ENCODE measurements at places on chromosomes 5 and 9.

DNA sequence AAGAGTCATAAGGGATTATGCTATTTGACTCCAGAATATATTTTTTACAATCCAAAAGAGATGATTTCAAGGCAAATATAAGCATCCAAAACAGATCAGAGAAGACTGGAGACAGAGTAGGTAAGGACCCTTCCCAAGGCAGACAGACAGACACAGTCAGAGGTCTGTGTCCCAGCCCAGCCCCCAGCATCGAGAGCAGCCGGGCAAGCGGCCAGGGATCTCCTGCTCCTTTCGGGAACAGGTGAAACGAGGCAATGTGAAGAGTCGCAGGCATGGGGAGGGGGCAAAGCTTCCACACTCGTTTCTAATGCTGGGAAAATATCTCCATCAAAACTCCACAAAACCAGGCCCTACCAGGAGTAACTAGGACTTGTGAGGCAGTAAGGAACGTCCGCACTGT, 5.8 kb downstream of the PAEP start:
- DNase-seq = no peak

- no peak for DNase-seq
Measured at GRCh38 chr5:73625944-73626811, at the start of gene ARHGEF28. Gene ARHGEF28 (plus strand): TSS chr5:73626196. CDS start chr5:73684852, 58,656 bp downstream.

DNA sequence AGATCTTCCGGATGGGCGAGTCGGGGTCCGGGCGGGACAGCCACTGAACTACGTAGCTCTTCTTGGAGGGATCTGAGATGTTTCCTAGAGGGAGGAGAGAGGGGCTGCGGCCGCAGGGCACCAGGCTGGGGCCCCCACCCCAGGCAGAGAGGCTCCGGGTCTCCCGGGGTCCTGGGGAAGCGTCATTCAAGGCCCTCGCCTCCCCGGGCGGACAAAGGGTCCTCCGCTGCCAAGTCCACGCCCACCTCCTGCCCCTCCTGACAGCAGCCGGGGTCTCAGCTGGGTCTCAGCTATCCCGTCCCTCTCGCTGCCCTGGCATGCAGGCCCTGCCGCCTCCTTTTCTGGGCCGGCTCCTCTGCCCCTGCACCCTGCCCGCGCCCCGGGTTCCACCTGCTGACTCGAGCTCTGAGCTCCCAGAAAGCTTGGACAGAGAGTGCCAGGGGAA, 61.5 kb downstream of the ZNF354C start:
- DNase-seq = no peak

DNA sequence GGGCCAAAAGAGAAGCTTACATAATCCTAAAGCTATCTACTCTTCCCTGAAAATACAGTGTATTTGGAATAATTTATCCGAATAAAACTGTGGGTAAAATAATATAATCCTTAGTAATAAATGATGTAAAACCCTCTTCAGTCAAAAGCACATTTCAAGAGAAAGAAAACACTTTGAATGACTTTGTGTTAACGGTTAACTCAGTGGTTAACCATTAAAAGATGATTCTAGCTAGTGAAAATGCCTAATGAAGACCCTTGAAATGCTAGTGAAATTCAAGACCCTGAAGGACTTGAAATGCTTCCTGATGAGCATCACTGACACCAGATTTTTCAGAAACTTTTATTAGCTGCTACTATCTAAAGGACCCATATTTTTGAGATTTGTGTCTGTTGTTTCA, 70.7 kb downstream of the COX7C start:
- no peak for DNase-seq

DNA sequence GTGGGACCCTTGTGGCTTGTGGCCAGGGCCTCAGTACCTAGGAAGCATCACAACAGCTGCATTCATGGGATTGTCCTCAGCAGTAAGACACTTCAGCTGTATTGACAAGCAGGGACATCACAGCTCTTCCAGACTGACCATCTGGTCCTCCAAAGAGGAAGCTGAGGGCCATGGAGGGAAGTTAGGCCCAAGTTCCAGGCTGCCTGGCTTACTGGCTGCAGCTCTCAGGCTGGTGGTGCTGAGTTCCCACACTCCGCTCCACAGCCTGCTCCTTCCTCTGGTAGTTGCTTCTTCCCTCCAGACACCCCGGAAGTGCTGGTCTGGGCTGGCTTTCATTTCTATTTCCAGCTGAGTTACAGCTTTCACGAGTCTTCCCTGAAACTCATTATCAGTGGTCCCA, 5.7 kb upstream of the STING1 start:
- DNase-seq = no peak

DNA sequence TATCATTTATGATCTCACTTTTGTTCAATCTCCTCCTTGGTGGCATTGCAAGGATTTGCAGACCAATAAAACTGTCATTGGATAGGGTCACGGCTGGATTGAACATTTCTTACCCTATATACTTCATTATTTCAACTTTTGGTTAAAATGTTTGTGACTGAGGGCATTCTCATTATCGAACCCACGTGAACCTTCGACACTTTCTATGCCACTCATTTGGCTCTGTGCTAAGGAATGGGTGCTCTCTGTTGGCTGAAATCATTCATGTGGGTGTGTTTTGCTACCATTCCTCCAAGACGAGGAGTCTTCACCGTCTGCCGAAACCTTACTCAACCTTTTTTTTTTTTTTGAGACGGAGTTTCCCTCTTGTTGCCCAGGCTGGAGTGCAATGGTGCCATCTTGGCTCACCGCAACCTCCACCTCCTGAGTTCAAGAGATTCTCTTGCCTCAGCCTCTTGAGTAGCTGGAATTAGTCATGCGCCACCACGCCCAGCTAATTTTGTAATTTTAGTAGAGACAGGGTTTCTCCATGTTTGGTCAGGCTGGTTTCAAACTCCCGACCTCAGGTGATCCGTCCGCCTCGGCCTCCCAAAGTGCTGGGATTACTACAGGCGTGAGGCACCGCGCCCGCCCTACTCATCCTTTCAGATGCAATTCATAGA, 62.5 kb downstream of the CSNK1A1 start:
- DNase-seq = no peak

DNA sequence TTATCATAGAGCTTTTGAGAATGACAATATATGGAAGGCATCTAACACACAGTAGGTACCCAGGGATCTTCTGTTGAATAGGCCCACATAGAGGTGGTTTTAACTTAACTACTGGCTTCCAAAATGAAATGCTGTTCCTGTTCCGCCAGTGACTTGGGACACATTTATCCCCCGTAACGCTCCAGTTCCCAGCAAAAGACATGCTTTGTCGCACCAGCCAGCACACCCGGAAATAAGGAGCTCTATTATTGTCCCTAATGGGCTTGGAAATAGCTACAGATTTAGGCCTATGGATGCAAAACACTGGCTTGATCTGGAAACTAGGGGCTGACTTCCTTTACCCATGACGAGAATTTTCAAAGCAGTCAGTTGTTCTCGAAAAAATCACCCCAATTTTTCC, 45.9 kb upstream of the C5orf58 start:
- DNase-seq = no peak

DNA sequence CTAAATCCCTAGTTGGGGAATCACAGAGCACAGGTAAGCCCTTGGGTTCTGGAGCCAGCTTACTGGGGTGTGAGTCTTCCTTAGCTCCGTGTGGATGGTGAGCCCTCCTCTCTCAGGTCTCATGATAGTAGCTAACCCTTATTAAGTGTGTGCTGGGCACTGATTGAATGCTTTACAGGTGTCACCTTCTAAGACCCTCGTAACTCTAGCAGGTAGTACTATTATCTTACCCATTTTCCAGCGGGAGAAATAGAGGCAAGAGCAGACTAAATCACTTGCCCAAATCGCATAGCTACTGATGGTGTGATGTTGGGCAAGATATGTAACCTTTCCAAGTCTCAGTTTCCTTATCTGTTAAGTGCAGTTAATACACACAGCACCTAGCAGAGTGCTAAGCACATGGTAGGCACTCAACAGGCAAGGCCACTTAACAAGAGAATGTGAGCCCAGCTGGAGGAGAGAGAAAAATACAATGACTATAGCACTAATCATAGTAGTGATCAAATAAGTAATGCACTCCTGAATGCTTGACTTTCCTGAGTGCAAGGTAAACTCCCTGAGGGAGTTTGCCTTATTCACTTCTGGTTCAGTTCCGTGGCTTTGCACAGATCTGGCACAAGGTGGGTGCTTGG, at the start of gene DCANP1:
DCANP1 (minus strand) TSS at position 51 of the 632 bp plus-strand sequence. CDS start 240 bp downstream, outside the sequence.
- no peak for DNase-seq

All from cortex of kidney (tissue), 1 donor.